ENCODE measurements at places on chromosomes 5 and 9.
A peak's percentile ranks its signal among the peaks of the same experiment; 100 is the strongest.

- ATAC-seq: no peak
Measured at GRCh38 chr5:12367973-12368372, 463.7 kb upstream of the CTNND2 start.

GRCh38 chr5:7970816-7971215, 101.9 kb downstream of the MTRR start:
- no peak for ATAC-seq

DNA sequence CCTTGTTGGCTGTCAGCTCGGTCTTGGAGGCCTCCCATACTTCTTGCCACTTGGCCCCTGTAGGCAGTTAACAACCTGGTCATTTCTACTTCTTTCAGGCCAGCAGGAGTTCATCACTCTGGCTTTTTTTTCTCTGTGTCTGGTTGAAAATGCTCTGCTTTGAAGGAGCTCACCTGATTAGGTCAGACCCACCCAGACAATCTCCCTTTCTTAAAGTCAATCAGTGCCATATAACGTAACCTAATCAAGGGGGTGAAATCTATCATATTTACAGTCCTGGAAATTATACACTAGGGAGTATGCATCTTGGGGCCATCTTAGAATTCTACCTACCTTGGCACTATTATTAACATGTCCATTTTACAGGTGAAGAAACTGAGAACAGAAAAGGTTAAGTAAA, 155.4 kb downstream of the SREK1 start:
- ATAC-seq: no peak

- ATAC-seq: peak; percentile 65
Measured at GRCh38 chr9:74245866-74246497, 251.2 kb upstream of the RORB start.

All from motor neuron (in vitro differentiated cells).